ENCODE measurements at places on chromosomes 13 and 19.

DNA sequence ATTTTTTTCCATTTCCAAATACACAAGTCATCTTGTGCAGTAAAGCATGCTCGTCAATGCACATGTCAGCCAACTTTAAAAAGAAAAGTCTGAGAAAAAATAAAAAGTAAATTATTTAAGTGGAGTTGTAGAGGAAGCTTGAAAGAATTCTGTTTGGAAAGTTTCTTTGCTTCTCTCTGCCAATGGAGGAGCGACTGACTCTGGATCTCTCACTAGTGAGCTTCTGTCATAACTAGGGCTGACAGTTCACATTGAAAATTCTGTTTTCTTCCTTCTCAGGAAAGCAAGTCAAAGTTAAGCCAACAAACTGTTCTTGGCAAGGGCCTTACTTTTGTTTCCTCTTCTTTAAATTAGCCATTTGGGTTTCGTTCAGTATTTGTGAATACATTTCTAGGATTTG, 298.2 kb downstream of the POU4F1 start:
- DNase-seq = no peak

- peak; percentile 35 for DNase-seq
These were observed 406.5 kb downstream of the FOXO1 start for GRCh38 chr13:40259899-40260298.

DNA sequence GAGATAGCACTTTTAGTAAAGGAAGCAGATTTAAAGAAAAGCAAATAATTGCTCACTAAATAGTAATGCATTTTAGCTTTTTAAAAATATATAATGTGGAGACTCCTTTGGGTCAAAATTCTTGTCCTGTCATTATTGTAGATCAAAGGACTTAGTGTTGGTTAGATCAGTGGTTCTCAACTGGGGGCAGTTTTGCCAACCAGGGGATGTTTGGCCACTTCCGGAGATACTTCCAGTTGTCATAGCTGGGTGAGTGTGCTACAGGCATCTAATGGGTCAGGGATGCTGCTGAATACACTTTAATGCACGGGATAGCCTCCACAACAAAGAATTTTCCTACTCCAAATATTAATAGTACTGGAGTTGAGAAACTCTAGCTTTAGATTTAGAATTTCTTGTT, 126.8 kb downstream of the LMO7 start:
- DNase-seq = no peak

DNA sequence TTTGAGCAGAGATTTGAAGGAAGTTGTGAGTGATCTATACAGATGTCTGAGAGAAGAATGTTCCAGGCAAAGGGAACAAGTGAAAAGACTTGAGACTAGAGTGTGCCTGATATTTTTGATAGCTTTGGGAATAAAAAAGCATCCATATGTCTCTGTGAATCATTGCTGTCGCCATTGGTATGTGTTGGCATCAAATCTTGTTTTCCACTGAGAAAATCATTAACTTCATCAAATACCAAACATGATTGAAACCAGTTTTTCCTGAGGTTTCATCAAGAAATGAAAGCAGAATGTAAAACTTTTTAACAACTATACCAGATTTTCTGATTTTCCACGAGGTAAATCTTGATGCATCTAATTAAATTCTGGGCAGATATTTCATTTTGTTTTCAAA, 862.6 kb downstream of the DIAPH3 start:
- DNase-seq = no peak

DNA sequence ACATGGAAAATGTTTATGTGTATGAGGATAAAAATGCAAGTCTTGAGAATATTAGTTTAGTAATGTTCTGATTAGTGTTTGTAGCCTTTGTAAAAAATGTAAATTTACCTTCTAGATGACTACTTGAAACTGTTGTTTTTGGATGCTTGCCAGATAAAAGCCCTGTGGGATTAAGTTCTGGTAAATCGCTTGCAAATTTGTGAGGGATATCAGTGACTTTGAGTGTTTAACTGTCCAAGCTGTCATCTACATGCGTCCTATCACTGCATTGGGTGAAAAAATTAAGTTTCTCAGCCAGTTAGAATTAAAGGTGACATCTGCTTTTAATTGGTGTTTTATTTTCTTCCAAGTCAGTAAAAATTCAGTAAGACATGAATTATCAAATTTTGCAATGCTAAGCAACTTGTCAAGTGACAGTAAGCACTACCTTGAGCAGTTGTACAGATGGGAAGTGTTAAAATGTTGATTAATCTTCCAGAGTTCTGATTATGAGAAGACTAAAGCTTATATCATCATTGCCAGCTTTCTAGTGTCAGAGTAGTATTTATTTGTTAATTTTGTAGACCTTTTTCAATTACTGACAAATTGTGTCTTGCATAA, 88.0 kb downstream of the PCCA start:
- peak; percentile 80 for DNase-seq

GRCh38 chr13:106089261-106089980, 446.0 kb downstream of the EFNB2 start:
- no peak for DNase-seq

GRCh38 chr19:46616631-46617322, 8.1 kb downstream of the PTGIR start:
- peak; percentile 80 for DNase-seq

DNA sequence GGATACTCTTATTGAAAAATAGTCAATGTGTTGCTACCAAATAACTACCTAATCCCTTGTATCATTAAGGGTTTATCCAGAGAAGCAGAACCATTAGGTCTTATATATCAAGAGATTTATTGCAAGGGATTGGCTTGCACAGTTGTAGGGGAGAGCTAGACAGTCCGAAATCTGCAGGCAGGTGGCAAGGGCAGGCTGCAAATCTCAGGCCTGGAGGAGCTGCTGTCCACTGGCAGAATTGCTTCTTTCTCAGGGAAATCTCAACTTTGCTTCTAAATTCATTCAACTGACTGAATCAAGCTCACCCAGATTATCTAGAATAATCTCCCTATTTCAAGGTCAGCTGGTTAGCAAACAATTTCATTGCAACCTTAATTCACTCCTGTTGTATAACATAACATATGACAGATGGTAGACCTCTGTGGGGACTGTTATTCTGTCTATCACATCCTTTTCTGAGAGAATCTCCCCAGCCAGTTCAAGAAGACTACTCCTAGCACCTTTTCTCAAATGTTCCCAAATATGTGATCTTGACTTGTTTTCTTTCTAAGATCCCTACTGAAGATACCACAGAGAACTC, 194.2 kb downstream of the NHLRC3 start:
- no peak for DNase-seq

- DNase-seq = peak; percentile 80
These were observed 36.9 kb downstream of the POLR1D start for GRCh38 chr13:27658546-27658945.

- no peak for DNase-seq
These were observed 338.6 kb downstream of the FGF9 start for GRCh38 chr13:22009500-22009899.

- no peak for DNase-seq
These were observed 2.1 kb downstream of the ANKRD27 start for GRCh38 chr19:32672841-32673240.

DNA sequence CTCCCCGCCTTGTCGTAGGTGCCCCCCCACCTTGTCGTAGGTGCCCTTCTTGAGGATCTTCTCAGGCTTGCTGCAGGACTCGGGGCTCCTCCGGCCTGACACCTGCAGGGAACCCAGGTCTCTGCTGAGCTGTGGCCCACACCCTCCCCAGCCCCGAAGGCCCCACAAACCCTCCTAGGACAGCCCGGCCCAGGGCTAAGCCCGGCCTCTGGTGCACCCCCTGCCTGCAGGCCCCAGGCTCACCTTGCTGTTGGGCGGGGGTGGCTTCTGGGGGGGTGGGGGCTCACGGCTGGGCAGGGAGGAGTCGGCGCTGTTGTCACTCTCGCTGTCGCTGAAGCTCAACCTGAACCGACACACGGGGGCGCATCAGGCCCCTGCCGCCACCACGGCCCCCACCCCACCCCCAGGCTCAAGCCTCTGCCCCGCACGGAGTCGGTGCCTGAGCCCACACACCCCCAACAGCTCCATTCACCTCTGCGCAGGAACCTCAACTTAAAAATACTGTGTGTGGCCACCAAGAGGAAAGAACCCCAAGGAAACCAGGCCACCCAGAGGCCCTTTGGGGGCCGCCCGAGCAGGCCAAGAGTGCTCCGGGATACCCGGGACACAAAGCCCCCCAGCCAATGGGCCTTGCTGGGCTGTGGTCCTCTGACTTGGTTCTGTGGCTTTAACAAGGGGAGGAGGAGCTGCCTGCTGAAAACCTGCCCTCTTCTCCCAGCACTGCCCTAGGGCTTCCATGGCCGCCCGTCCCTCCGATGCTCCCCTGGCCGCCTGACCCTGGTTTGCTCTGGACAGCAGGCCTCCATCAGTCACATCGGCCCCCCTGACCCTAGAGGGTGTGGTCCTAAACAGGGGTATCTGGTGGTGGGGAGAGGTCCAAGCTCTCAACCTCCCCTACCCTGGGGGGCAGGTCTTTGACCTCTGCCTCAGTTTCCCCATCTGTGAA, 65.8 kb downstream of the MLLT1 start:
- no peak for DNase-seq

DNA sequence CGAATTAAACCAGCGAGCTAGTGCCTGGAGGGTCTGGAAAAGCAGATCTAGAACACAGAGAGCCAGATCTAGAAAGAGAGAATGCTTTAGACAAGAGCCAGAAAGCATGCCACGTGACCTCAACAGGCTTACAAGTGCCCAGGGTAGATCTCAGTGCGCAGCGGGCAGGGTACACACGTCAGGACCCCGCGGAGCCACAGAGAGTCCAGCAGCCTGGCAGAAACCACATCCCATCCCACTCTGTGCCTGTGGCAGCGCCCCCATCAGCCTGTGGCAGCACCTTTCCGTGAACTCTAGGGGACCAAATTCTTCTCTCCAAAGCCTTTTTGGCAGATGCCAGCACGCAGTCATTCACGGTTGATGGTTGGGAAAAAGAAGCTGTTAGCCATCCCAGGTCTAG, 5.9 kb downstream of the ARHGEF1 start:
- no peak for DNase-seq

DNA sequence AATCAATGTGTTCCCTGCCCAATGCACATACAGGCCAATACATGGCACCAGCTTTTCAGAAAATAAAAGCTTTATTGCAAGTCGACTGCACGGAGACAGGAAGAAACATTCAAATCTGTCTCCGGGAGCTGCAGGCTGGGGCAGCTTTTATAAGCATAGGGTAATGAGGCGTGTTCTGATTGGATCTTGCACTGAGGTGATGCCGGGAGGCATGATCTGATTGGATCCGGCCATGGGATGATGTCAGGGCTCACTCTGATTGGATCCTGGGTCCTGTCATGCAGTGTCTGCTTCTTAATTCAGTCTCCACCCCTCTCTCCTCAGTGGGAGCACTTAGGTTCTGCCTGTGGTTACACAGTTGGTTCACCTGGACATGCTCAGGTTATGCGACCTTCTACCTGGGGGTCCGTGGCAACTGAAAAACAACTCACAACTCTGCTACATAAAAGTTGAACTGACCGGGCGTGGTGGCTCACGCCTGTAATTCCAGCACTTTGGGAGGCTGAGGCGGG, 11.8 kb upstream of the FBN3 start:
- DNase-seq = peak; percentile 23

GRCh38 chr19:39542206-39542605, 2.2 kb upstream of the EID2 start:
- no peak for DNase-seq

DNA sequence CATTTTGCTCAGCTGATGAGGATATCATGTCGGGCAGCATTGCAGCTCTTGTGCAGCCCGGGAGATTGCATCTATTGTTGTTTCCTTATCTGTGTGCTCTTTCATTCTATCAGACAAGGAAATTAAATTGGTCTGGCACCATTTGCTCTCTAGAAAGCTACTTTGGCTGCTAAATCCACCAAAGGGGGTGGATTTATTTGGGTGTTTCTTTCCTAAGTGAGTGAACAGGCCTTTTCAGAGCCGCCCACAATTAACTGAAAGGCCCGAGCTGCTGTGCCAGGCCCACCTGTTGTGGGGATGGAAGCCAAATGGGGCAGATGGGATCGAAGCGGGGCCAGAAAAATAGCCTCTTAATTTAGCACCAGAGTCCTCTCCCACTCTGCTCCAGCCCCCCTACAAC, 99.4 kb downstream of the DNAJC15 start:
- DNase-seq = no peak

- peak; percentile 53 for DNase-seq
These were observed 104.5 kb downstream of the PIBF1 start for GRCh38 chr13:72886272-72887067.
